Activated CD4-positive, alpha-beta T cell treated with anti-CD3 and anti-CD28 coated beads for 24 hours (primary cell): ENCODE measurements at places on chromosomes 1 and 21.

- DNase-seq = no peak
Observed at GRCh38 chr1:230273141-230273710, 152.9 kb downstream of the PGBD5 start.

- DNase-seq = no peak
Observed at GRCh38 chr1:111392042-111392441, 35.5 kb downstream of the OVGP1 start.

DNA sequence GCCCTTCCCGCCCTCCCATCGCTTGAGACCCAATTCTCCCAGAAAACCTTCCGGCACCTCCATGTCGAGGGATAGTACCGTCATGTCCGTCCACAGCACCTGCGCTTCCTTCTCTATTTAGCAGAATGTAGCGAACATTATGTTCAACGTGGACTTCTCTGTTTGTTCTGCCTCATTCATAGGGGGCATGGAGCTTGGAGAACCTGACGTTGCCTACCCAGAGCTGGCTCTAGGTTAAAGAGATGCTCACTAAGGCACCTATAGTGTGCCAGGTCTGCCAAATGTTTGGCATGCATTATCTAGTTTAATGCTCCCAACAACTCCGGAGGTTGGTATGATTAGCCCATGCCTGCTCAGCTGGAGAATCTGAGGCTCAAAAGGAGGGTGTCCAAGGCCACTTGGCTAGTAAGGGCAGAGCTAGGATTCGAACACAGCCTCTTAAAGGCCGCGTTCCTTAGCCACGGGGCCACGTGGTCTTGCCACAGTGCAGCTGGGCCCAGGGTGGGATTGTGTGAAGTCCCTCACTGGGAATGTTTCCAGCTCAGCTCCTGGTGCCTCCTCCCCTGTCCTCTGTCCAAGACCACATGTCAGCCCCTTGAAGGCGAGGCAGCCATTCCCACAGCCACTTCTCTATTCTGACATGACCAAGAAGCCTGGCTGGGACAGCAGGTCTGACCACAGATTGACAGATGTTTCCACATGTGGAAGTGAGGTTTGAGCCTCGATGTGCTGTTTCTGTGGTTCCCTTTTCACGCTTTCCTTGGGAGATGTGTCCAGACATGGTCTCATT lies 57.8 kb downstream of the RUNX3 start:
- no peak for DNase-seq

GRCh38 chr21:43825242-43825935 lies 36.0 kb downstream of the RRP1 start:
- no peak for DNase-seq

- no peak for DNase-seq
Observed at GRCh38 chr1:118842452-118843201, 145.5 kb downstream of the TBX15 start.

DNA sequence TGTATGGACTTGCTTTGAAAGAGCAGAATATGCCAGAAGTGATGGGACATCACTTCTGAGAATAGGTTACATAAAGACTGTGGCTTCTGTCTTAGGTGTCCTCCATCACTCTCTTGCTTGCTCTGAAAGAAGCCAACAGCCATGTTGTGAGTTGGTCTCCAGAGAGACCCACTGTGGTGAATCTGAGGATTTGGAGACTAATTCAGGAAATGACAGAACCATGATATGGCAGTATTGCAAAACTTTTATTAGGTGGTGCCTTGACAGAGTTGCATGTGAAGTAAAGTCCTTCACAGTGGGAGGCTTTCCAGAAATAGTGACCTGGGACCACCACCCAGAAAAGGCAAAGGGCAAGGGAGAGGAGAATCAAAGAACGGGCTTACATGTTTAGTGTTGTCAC lies 628.6 kb downstream of the KCNT2 start:
- no peak for DNase-seq

GRCh38 chr1:21244986-21245687 lies 45.1 kb downstream of the ECE1 start:
- no peak for DNase-seq

DNA sequence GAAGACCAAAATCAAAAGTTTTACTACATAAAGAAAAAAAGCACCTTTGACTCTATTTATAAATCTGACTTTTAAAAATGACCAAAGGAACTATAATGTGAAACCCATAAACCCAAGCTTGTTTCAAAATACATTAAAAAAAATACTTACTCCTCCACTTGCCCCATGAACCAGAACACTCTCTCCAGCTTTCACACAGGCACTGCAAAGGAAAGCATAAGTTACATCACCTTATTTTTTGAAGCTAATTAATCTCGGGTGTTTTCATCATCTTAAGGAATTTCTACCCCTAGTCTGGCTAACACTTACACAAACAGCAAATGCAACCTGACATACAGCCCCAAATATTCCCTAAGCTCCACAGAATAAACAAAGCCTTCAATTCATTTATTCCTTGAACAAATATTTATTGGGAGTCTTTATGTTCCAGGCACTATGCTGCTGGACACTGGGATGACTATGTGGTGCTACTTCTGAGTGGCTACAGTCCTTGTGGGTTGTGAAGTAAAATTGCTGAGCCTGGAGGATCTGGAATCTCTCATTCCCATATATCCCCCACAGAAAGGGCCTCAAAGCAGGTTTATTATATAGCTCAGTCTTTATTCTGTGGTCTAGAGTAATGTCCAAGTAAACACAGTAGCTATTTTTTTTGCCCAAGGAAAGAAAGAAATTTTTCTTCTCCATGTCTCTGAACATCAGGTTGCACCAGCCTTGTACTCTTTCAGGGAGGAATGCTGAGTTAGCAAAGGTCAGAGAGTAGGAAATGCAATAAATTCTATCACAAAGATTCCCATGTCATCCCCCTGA lies 18.2 kb downstream of the CRYZ start:
- DNase-seq = no peak

GRCh38 chr1:40241362-40241761 lies 6.4 kb upstream of the TMCO2 start:
- DNase-seq = no peak

- DNase-seq = no peak
Observed at GRCh38 chr1:187568067-187568466, 739.3 kb downstream of the PLA2G4A start.

- no peak for DNase-seq
Observed at GRCh38 chr21:34813266-34813894, 144.6 kb downstream of the CLIC6 start.

DNA sequence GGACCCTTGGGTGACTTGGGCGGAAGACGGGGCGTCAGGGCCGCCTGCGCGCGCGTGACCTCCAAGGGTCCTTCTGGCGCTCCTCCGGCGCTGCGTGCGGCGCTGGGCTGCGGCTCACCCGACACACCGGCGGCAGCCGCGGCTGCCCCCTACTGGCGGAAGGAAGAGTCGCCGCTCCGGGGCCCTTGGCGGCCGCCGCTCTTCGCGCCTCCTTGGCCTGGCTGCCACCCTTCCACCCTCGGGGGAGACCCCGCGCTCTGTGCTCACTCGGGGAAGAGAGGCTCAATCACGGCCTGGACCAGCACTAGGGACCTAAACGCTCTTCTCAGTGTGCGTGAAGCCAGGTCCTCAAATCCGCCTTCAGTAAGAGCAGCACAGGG lies 89.7 kb downstream of the DMRTA2 start:
- peak; percentile 53 for DNase-seq
